ENCODE measurements at places on chromosomes 11 and 22.

DNA sequence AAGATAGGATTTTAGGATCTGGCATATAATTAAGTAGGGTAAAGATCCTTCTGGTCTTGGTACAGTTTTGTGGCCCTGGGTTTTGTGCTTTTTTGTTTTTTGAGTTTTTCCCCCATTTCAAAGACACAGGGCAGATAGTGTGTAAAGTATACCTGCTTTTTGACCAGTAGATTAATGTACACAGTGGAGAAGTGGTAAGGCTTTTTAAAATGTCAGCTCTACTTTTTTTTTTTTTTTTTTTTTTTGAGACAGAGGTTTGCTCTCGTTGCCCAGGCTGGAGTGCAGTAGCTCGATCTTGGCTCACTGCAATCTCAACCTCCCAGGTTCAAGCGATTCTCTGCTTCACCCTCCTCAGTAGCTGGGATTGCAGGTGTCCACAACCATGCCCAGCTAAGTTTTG is 4.0 kb downstream of the EP300 start:
- no peak for DNase-seq

DNA sequence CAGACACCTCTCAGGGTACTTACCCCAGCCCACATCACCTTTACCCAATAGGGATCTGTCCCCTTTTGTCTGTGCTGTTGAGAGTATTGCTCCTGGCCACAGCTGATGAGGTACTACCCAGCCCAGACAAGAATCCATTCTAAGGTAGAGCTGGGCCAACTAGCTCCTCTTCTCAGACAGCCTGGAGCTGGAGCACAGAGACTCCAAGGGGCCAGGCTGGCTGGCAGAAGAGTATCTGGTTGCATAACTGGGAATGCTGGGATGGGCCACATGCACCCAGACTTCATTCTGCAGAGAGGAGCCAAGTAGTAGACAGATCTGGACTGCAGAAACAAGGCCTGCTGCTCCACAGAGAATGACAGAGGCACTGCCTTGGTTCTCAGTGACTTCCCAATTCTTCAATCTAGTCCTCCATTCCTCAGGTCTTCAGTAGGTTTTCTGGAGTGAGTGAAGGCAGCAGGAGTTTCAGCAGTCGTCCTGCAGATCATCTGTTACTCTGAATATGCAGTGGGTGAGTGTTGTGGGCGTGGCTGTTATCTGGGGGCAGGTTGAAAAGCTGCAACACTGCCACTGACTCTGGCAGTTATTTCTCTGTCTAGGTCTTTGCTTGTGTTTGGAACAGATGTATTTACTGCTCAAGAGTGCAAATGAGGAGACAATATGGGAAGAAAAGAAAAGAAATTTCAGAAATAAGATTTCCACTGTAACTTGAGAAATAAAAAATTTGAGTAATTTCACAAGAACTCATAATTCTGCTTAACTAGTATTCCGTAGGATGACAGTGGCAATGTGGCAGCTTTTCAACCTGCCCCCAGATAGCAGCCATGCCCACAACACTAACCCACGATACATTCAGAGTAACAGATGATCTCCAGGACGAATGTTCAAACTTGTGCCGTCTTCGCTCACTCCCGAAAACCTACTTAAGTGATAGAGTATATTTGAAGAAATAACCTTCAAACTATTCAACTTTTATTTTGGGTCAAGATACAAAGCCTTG is 34.9 kb downstream of the MAPK1 start:
- peak; percentile 22 for DNase-seq

DNA sequence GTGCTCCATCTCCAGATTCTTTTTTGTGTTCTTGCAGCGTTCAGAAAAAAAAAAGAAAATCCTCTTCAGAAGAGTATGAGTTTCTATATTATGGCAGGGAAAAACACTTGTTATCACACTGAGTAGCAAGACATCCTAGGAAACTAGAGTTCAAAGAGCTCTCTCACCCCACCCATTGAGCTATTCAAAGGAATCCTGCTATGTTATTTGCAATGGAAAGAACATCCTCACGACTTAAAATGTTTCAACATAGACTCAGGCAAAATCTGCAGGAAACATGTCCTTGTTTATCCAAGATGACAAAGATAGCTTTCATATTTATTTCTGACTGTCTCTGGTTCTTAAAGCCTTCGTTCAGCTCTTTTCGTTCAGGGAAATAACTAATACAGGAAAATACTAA is 331.6 kb upstream of the ANO5 start:
- no peak for DNase-seq

DNA sequence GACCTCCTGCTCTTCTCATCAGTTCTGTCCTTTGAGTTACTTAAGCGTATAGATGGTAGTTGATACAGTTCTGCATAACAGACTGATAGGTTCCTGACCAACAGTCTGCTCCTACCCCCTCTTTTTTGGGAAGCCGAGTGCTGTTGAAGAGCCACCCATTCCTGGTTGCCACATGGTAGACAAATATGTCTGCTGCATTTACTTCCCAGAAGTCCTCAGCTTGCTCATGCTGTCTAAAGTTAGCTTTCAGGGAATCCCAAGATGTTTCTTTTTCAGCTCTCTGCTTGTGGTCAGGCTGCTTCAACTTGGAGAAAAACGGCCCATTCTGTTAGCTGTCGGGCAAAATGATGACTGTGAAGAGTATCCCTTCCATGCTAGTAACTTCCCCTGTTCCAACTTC is 48.7 kb downstream of the C22orf31 start:
- no peak for DNase-seq

GRCh38 chr22:35899736-35900135 is 128.9 kb downstream of the RBFOX2 start:
- peak; percentile 29 for DNase-seq

- no peak for DNase-seq
Measured at GRCh38 chr22:46584081-46584921, 35.9 kb upstream of the GRAMD4 start.

GRCh38 chr11:78223320-78223954 is 34.7 kb downstream of the USP35 start:
- DNase-seq = no peak

DNA sequence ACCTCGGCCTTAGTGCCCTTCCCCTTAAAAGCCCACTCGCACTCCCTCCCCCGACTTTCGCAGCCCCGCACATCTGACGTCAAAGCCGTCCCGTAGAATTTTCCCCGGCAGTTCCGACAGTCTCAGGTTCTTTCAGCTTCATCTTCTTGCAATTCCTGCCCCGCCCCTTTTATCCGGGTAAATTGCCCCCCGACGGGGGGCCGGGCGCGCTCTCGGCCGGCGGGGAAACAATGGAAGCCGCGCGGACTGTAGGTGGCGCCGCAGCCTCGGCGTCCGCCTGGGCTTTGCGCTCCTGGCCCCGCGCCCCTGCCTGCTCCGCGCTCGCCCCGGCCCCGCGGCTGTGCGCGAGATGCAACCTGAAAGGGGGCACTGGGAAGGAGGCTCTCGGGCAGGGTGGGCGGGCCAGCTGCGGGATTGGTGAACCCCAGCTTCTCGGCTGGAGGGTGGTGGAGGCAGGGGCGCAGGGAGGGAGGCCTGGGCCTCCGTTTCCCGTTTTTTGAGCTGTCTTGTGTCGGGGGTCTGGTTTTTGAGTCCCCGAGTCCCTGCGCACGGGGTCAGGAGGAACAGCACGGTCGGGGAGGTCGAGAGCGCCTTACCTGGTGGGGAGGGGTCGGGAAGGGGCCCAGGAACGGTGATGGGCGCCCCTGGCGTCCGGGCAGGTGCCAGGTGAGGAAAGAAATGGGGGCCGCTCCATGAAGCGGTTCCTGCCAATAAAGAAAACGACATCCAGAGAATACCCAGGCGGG is 859 bp upstream of the FGF19 start:
- peak; percentile 11 for DNase-seq

- DNase-seq = no peak
Measured at GRCh38 chr11:88435415-88435814, 97.9 kb upstream of the CTSC start.

GRCh38 chr11:41286751-41287150 is 172.7 kb downstream of the LRRC4C start:
- no peak for DNase-seq

GRCh38 chr22:23054531-23055257 is 15.6 kb upstream of the GNAZ start:
- DNase-seq = no peak

GRCh38 chr11:1452744-1453143 is 33.8 kb downstream of the MOB2 start:
- no peak for DNase-seq

DNA sequence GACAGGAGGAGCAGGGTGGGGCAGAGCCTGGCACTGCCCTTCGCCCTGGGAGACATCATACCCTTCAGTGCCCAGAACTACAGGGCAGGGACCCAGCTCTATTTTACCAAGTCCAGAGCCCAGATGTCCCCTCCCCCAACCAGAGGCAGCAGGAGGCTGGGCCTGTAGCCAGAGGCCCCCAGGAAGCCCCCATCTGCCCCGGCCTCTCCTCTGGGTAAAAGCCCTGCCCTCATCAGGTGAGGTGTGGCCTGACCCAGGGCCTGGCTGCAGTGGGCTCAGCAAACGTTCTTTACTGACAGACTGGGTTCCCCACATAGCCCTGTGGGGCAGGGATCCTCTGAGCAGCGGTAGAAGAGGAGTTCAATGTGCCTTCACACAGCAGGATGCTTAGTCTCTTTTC is 51.8 kb upstream of the SLC22A12 start:
- DNase-seq = no peak

DNA sequence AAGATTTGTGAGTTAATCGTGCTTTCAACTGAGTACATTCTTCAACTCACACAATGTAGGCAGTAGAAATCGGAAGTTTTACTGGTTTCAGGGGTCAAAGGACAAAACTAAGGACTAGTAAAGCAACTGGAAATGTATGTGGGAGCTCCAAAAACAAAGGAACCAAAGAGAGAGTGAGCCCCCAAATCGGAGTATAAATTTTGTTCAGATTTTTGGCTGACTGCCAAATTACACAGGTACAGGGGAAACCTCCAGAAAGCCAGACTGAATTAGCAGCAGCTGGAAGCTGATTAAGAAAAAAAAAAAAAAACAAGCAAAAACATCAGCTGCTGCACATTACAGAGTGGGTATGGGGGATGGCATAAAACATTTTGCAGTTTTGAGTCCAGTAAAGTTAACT is 75.2 kb upstream of the GNAZ start:
- DNase-seq = no peak

GRCh38 chr11:20027556-20028013 is 132.7 kb downstream of the DBX1 start:
- no peak for DNase-seq

DNA sequence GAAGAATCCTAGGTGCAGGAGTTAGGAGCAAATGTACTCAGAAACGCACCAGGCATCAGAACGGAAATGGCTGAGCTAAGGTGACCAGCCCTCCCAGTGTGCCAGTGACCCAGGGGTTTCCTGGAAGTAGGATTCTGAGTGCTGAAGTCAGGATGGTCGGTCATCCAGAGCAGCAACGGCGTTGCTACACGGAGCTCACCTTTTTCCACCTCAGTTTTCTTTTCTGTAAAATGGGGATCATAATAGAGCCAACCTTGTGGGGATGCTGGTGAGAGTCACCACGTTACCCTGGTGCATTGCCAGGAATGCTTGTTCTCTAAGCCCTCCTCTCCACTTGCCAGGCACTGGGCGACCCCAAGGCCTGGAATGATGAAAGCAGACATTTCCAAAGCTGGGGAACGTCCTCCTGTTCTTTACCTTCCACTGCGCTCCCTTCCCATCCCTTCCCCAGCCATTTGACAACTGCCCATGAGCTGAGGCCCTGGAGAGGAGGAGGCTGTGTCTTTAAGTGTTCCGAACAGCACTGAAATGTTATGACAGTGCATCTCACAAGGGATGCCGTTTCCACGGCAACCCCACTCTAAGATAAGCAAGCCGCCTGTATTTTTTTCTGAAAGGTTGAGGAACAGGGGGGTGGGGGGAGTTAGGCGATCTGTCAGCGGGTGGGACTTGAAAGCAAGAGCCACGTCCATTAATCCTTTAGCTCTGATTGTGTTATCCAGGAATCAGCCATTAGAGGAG is 66.8 kb downstream of the TSPAN18 start:
- DNase-seq = peak; percentile 49

- DNase-seq = no peak
Measured at GRCh38 chr11:121478895-121479697, 26.3 kb upstream of the SORL1-AS1 start.

DNA sequence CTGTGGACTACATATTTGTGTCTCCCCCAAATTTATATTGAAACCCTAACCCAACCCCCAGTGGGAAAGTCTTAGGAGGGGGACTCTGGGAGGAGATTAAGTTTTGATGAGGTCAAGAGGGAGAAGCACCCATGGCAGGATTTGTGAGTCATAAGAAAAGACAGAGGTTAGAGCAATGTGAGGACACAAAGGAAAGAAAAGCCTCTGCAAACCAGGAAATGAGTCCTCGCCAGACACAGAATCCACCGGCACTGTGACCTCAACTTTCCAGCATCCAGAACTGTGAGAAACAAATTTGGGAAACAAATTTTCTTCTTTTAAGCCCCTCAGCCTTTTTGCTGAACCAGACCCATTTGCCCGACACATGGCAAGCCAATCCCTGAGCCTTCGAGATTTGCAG is 397.0 kb downstream of the NTM start:
- peak; percentile 72 for DNase-seq

- no peak for DNase-seq
Measured at GRCh38 chr11:108906826-108907225, 242.0 kb downstream of the DDX10 start.

DNA sequence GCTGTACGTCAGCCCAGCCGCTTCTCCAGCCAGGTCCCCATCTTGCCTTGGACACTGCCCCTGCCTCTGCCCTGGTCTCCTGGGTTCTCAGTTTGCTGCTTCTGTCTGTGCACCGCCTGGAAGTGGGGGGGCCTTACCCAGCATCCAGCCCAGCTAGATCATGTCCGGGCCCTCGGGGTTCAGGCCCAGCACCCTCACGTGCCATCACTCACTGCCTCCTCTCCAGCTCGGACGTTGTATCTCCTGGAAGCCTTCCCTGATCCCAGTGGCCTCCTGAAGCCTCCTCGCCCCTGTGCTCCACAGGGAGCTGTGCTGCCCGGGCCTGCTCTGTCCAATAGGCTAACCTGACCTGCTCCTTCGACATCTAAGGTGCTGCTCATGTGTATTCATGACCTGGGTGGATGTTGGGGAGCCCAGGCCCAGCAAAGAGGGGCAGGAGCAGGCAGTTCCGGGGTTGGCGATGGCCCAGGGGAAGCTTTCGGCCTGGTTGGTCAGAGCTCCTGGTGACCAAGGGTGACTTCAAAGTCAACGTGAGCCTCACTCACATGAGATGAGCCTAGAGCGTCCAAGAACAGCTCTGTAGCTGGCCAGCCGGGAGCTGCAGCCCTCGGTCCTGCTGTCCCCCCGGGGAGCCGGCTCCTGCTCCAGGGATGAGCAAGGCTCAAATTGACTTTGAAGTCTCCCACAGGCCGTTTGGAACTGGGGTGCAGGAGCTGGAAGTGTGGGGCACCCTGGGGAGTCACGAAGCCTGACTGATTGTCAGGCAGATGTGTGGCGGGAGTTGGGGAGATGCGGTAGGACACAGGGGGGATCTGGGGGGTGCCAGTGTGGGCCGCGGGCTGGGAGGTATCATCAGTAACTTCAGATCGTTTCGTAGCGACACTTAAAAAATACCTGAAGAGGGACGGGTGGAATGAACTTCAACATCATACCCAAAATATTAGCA is 5.2 kb upstream of the ASCL2 start:
- no peak for DNase-seq

GRCh38 chr22:27885977-27886842 is 32.8 kb downstream of the PITPNB start:
- DNase-seq = peak; percentile 72

- DNase-seq = no peak
Measured at GRCh38 chr11:103491777-103492176, 382.6 kb downstream of the DYNC2H1 start.

Data from fibroblast of pulmonary artery (primary cell).